ENCODE measurements at places on chromosomes 5 and 9.

- no peak for DNase-seq
Observed at GRCh38 chr9:72332351-72332750, 32.7 kb downstream of the ZFAND5 start.

DNA sequence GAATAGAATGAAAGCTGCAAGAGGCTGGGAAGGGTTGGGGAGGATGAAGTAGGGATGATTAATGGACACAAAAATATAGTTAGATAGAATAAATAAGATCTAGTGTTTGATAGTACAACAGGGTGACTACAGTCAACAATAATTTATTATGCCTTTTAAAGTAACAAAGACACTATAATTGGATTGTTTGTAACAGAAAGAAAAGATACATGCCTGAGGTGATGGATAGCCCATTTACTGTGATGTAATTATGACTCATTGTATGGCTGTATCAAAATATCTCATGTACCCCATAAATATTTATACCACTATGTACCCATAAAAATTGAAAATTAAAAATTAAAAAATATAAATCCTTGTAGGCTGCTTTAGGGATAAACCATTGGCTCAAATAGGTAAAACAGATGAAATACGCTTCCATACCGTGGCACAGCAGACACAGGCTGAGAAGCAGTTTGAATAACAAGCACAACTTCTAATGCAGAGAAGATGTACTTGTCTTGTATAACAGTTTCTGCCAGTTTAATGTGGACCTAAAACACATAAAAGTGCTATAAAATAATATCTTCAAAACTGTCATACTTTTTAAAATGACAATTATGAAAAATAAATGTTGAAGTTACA is 34.9 kb downstream of the APBA1 start:
- no peak for DNase-seq

DNA sequence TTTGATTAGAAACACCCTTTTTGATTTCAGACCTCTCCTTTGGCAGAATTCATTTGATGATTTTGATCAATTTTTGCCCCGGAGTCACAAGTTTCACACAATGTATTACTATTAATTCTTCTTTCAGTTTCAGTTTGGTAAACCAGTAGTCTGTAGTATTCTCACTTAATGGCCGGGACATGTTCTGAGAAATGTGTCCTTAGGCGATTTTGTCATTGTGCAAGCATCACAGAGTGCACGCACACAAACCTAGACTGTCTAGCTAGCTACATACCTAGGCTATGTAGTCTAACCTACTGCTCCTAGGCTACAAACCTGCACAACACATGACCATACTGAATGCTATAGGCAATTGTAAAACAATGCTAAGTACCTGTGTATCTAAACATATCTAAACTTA is 662.5 kb downstream of the IRX1 start:
- no peak for DNase-seq

- no peak for DNase-seq
Observed at GRCh38 chr9:96158147-96158546, 143.8 kb downstream of the HSD17B3 start.

DNA sequence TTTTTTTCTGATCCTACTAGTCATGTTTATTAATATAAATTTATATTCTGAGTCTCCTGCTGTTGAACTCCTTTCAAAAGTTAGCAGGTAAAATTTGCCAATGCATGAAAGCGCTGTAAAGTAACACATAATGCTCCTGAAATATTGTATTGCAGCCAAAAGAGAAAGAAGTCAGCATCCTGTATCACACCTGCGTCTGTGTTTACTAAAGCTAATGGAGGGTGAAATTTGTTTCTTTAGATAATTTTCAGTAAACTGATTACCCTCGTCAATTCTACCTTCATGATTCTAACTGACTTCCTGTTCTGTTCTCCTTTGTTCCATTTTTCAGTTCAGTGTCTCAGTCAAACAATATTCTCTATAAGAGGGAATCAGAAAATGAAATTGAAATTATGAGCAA is 415.4 kb downstream of the CDH9 start:
- DNase-seq: no peak

DNA sequence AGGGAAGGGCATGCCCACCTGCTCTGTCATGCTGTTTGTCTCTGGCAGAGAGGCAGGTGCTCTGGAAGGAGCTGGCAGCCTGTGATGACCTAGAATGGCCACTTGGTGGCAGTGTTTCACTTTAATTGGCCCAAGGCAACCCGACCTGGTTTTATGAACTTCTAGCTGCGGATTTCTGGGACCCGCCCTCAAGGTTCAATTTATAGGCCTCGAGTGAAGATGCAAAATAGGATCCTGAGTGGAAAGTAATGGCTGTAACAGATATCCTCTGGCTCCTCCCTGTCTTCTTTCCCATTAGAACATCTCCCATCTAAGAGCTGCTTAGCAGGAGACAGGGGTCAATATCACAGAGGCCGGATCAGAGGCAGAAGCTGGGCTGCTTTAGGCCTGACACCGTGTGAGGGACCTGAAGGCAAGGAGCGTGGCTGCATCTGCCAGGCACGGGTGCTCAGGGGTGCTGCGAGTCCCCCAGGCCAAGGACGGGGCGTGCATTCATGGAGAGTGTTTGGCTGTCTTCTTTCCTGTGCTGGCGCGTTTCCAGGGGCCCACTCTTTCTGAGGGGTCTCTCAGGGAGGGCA is 56.7 kb upstream of the SLC28A3 start:
- no peak for DNase-seq

GRCh38 chr5:76867827-76868693 is 18.2 kb downstream of the S100Z start:
- peak; percentile 7 for DNase-seq

DNA sequence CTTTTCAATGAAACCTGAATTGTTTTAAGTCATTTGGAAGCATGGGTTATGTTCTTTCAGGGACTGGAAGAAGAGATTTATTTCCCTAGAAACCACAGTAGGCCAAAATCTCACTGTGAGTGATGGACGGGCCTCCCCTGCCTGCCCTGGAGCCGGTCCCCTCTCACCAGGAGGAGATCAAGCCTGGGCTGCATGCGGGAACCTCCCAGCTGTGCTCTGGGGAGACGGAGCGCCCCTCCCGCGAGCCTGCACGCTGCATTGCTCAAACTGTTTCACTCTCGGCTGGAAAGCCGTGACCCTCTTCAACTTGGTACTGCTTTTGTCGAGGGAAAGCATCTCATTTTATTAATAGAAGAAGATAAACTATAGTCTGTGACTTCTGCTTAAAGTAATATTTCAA is 85.4 kb downstream of the IRX2 start:
- no peak for DNase-seq

DNA sequence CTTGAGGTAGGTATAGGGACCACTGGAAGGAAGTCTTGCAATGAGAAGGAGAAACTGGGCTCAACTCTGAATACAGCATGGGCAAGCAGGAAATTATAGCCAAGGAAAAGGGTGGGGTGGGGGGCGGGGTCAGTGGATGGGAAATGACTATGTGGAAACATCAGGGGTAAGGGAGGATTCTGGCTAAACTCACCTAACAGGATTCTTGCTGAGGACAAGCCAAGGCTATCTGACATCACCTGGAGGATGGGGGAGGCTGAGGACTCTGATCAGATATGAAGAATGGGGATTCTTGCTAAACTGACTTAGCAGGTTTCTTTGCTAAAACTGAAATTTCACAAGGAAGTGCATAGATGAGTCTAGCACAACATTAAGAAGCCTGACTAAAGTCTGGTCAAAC is 40.8 kb downstream of the CTSL start:
- DNase-seq: no peak

DNA sequence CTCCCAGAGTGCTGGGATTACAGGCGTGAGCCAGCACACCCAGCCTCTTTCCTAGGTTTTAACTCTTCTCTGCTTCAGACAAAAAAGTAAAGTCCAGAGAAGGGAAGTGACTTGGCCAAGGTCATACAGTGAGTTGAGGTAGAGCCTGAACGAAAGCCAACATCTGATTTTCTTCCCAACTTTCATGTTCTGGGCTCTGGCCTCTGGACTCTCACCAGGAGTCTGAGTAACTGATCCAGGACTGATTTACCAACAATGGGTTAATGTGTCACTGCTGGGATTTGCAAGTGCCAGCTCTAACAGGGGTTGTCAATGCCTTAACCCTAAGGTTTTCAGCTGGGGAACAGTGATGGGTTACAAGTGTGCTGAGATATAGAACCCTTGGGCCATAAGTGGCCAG is 32.2 kb upstream of the LARP1 start:
- DNase-seq: no peak

- DNase-seq: no peak
Observed at GRCh38 chr5:149796030-149796429, 65.9 kb downstream of the PPARGC1B start.

GRCh38 chr5:141637767-141638419 is 1.1 kb downstream of the RELL2 start:
- DNase-seq: no peak

DNA sequence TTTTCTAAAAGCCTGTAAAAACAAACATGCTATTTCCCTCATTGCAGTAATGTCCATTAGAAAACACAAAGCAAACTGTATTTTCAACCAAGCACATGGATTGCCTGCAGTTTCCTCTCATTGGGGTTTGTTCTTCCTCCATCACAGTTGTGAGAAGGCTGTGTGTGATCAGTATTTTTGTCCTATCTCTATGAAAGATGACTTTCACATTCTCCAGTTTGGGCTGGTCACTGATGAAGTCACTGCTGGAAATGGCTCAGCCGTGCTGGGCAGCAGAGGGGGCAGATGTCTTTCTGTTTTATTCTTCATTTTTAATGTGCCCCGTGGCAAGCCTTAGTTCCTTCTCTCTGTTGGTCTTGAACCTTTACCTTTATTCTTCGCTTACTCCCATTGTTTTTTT is 288.9 kb upstream of the MPDZ start:
- no peak for DNase-seq

DNA sequence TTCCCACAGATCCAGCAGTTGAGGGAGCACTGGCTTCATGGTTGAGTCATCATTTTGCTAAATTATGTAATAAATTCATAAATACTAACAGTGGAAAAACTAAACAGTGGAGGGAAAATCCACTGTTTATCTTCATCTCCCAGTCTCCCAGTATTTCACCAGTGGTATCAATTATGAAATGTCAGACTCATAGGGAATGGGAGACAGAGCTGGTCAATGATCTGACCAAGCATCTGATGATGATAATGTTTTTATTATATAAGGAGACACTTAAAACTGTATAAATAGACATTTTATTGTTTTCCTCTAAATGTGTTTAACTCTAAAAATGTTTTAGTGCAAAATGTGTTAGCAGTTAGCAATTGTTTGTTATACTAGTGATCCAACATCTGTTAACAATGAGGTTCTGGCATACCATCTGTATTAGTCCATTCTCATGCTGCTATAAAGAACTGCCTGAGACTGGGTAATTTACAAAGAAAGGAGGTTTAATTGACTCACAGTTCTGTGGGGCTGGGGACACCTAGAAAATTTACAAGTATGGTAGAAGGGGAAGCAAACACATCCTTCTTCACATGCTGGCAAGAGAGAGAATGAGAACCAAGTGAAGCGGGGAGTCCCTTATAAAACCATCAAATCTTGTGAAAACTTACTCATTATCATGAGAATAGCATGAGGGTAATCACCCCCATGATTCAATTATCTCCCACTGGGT is 11.8 kb upstream of the REEP5 start:
- DNase-seq: no peak

- DNase-seq: no peak
Observed at GRCh38 chr5:52738095-52738506, 49.6 kb upstream of the ITGA1 start.

GRCh38 chr9:130694205-130694604 is 625 bp downstream of the EXOSC2 start:
- DNase-seq: no peak

GRCh38 chr5:132684491-132684890 is 10.7 kb downstream of the IL4 start:
- DNase-seq: no peak

DNA sequence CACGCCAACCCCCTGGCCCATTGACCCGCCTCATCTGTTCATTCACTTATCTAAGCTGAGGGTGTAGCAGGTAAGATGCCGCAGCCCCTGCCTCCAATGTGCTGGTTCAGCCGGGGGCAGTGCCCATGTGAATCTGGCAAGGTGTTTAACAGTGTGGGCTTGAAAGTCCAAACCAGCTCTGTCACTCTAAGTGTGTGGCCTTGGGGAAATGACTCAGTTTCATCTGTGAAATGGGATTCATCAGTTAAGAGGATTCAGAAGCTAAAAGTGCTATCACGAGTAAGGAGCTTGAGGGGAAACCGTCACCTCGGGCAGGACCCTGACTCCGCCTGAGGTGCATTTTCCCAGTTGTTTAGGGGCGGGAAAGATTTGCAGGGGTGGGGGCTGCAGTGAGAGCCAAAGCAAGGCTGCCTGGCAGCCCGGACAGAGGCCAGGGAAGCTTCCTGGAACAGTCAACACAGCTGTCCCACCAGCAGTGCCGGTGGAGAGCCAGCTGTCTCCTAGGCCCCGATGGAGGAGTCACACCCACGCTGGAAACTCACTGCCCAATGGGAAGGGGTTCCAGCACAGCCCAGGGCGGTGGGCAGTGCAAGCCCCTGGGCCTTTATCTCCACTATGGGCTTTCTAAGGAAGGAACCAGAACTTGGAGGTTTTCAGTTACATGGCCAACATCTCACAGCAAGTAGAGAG is 9.7 kb upstream of the URM1 start:
- no peak for DNase-seq

- DNase-seq: no peak
Observed at GRCh38 chr5:118906947-118907346, 81.4 kb downstream of the DTWD2 start.

DNA sequence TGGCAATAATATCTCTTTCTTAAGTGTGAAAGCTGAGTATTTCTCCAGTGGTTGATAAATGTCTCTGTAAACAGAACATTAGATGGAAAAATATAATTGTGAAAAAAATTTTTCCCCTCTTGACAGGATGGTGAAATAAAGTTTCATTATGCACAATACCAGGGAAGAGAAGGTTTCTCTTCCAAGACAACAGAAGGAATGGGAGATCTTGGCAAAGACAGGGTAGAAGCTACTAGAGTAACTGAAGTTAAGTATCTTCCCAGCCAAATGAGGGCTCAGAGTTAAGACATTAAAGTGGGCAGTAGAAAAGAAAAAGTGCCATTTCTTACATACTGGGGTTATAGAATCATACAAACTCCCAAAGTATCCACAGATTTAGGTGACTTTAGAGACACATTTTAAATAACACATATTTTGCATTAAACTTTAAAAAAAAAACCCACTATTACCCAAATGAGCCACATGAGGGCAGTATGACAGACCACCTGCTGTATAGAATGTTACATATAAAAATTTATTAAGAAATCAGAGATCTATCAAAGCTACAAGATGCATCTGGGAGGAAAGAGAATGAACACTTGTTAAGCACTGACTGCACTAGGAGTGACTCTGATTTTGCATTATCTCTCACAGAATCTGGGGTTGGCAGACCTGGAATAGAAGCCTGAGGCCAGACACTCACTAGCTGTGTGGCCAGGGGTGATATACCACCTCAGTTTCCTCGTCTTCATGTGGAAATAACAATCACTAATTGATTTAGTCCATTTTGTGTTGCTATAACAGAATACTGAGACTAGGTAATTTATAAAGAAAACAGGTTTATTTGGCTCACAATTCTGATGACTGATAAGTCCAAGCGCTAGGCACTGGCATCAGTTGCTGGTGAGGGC is 98.5 kb downstream of the ARSB start:
- no peak for DNase-seq

DNA sequence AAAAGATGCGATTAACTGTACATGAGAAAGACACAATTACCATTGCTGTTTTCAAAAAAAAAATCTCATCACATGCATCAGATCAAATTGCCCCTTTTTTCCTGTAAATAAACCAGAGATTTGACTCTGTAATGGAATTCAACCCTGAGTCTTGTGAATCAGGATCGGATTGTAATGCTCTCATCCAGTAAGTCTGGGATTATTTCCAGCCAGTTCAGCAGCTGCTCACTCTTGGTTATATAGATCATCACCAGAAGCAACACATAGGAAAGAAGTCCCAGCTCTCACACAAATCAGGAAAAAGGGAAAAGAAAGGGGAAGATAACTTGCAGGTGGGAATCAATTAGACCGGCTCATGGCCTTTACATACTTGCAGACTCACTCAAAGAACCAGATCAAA is 97.8 kb upstream of the SPOCK1 start:
- DNase-seq: no peak
